Cerebellar nuclear complex (tissue), 1 donor: ENCODE measurements at places on chromosomes 6 and 20.

GRCh38 chr20:57628047-57628961 lies 8.1 kb upstream of the ZBP1 start:
- no peak for DNase-seq

- no peak for DNase-seq
Measured at GRCh38 chr6:83176246-83176645, 16.8 kb downstream of the PGM3 start.

DNA sequence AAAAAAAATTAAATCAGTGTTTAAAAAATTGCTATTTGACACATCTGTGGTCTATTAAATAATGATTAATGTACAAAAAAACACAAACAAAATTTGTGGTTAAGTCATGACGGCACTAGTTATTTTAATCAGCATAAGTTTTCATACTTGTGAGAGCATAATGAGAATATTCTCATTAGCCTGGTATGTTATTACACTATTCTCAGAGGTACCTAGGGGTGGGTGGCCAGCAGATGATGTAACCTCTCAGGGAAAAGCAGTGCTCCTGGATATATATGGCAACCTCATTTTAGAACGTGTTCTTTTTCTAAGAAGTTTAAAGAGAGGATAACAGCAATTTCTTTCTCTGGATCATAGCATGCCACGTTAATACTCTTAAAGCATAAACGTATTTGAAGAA lies 109.2 kb downstream of the GJA1 start:
- DNase-seq: no peak

DNA sequence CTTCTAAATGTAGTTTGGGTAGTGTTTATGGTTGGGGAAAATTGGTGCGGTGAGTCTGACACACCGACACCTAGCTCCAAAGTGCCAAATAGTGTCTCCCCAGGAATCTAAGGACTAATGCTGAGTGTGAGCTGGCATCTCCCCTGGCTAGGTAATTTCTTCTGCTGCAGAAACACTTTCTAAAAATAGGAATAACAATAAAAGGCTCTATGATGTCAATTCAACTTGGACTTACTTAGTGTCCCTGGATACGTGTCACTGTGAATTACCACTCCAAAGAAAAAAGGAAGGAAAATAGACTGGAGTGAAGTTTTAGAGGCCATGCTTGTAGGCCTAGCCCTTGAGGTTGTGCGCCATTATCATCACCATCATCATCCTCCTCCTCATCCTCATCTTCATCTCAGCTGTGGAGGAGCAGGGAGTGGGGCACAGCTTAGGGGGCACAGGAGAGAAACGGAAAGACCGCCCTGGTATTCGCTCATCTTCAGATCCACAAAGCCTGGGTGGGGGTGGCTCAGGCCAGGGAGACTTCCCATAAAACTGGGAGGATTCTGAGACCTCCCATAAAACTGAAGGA lies 89.6 kb downstream of the TBC1D7 start:
- DNase-seq: no peak

GRCh38 chr6:138424004-138424904 lies 20.2 kb downstream of the HEBP2 start:
- DNase-seq: no peak
